ENCODE measurements at places on chromosomes 16 and 17.
A peak's percentile ranks its signal among the peaks of the same experiment; 100 is the strongest.

GRCh38 chr17:28974451-28974850, 23.1 kb upstream of the PHF12 start:
- DNase-seq = no peak

- no peak for DNase-seq
These were observed 1.0 kb downstream of the TACO1 start for GRCh38 chr17:63601439-63602371.

DNA sequence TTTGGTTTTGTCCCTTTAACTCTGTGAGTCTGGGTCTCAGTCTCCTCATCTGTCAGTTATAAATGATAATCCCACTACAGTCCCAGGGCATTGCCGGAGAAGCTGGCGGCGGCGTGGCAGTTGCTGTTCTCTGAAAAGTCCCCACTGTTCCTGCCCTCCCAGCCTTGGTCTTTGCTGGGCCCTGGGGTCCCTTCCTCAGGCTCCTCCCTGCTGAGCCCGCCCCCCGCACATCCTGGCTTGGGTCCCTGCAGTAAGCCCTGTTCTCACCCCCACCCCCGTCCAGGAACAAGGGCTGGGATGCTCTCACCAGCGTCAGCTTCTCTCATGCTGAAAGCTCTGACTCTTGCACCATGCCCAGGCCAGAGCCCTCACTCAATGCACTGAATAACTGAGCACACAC, 35.3 kb upstream of the PEMT start:
- no peak for DNase-seq

DNA sequence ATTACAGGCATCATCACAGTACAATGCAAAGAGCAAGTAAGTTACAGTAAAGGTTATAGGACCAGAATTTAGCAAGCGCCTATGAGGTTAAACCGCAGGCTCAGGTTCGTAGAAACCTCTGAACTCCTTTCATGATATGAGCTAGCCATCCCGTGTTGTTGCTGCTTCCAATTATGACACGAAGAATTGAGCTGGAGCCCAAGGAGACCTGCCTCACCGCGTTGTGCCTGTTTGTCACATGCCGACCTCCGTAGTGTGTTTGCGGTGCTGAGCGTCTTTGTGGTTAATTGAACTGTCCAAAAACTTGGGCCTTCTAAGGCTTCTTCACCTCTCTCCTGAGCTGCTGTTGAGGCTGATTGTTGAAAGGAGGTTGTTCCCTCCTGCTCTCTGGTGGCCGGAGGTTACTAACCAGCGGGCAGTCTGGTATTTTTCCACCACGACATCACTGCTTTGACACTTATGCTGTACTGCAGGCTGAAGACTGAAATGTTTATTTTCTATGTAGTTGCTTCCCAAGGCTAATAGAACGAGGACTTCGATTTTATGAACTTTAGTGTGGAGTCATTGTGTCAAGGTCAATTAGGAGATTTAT, 67.5 kb downstream of the SEC14L1 start:
- no peak for DNase-seq

GRCh38 chr16:15950161-15950854, 892 bp downstream of the ABCC1 start:
- no peak for DNase-seq

- no peak for DNase-seq
These were observed 55.3 kb downstream of the ULK2 start for GRCh38 chr17:19812407-19812806.

GRCh38 chr16:24156777-24157176, 99.4 kb upstream of the CACNG3 start:
- DNase-seq = no peak

DNA sequence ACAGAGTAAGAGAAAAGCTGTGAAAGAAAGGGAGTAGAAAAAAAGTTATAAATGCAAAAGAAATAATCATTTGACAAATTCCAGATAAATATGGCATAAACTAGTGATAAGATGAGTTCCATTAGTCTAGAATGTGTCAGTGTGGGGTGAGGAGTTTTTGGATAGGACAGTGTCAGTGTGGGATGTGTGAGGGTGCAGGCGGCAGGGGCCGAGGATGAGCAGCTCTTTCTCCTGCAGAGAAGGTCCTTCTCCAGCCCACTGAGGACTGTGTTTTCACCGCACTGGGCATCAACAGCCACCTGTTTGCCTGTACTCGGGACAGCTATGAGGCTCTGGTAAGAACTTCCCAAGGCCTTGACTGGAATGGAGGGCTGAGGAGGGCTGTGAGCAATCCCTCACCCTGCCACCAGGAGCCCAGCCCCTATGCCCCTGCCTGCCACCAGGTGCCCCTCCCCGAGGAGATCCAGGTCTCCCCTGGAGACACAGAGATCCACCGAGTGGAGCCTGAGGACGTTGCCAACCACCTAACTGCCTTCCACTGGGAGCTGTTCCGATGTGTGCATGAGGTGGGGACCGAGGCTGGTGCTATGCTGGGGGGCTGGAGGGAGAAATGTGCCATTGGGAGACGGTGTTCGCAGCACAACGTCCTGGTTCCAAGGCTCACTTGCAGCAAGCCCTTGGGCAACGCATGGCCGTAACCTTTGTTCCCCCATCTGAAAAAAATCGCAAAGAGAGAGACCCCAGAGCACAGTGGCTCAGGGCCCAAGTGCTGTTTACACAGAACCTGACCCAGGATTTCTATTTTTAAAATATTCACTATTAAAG, 13.1 kb downstream of the RAPGEFL1 start:
- no peak for DNase-seq

DNA sequence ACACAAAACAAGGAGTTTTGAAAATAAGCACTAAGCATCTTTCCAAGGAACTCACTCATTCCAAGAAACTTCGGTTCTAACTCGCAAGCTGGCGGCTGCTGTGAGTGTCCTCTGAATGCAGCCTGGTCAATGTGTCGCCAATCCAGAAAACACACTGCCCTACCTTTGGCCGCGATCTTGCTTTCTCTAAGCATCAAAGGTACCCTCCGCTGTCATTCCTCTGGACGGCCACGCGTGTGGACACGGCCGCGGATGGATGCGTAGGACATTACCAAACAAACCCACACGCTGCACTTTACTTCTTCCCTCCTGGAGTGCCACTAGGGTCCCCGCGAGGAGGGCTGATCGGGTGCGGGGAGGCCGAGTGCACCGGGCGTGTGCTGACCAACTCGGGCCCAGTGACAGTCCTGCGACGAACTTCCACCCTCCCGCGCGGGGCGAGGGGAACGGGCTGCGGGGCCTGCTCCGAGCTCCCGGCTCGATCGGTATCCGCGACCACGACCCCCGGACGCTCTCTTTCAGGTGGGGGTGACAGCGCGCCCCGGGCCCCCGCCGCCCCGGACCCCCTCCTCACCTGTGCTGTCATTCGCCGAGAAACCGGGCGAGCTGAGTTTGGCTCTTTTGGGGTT, 1.1 kb downstream of the CREBBP start:
- no peak for DNase-seq

GRCh38 chr17:75428543-75429469, 23.3 kb upstream of the GRB2 start:
- no peak for DNase-seq

DNA sequence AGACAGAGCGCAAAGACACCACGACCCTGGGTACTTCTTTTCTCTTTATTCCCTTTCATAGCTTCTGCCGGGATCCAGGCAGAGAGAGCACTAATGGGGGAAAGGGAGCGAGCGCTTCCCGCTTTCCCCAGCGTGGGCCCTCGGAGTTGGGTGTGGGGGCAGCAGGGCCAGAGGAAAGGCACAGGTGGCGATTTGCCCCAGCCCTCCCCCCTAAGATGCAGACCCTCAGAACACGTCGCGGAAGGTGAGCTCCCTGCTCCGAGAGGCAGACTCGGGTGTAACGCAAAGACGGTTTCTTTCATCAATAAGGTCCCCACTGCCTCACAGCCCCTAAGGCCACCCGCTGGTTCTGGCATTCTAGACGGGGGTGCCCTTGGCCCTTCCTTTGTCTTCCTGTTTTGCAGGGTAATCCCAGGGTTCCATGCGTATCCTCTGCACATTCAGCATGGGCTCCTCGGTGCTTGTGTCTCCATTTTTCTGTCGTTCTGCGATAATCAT, 570 bp upstream of the NME3 start:
- no peak for DNase-seq

GRCh38 chr16:22946433-22946832, 132.5 kb downstream of the HS3ST2 start:
- DNase-seq = no peak

DNA sequence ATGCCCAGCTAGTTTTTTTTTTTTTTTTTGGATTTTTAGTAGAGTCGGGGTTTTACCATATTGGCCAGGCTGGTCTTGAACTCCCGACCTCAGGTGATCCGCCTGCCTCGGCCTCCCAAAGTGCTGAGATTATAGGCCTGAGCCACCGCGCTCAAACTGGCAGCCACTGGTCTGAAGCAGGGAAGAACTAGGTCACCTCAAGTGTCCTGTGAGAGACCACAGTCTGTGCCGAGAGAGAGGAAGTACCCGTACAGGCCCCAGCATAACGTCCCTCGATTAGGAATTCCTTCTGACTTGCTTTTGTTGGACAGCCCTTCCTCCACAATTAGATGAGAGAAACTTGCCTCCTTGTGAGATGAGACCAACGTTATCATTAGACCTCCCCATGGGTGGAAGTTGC, 13.7 kb upstream of the CD300E start:
- no peak for DNase-seq

DNA sequence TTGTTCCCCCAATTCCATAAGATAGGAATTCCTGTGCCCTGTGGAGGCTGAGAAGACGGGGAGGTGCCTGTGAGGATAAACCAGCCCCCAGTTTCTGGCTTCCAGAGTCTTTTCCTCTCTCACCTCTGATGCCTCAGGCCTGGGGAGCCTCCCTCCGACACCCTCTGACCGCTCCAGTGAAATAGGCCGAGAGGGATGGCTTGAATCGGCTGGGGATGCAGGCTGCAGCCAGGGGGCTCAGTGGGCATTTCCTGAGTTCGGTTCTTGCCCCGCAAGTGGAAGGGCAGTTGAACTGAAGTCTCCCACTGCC, 339.4 kb downstream of the SEC14L1 start:
- DNase-seq = no peak

- DNase-seq = no peak
These were observed 51.3 kb upstream of the IRX6 start for GRCh38 chr16:55272744-55273143.

- no peak for DNase-seq
These were observed 343.8 kb upstream of the RBFOX1 start for GRCh38 chr16:6988846-6989245.

DNA sequence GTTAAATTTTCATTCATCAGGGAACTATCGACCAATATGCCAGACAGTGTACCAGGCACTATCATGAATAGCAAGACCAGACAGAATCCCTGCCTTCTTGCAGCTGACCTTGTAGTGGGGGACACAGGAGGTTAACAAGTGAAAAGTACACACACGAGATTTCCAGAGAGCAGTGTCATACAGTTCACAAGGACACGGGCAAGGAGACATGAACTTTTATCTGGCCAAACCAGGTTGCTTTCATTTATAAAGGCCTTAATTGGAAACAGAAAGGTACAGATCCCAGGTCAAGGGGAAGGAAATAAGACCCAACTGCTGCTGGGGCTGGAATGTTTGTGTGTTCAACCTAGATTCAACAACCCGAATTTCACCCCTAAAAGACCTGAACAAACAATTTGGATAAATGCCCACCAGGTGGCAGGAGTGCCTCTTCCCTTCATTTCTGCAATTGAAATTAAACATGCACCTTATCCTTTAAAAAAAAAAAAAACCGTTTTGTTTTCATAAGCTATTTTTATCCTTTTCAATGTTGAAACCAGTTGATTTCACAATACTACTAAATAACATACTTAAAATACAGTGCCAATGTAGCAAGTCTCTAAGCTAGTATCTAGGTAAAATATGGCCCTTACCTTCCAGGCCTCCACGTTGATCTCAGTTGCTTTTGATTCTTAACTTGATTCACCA, 65.9 kb downstream of the EMP2 start:
- DNase-seq = no peak

DNA sequence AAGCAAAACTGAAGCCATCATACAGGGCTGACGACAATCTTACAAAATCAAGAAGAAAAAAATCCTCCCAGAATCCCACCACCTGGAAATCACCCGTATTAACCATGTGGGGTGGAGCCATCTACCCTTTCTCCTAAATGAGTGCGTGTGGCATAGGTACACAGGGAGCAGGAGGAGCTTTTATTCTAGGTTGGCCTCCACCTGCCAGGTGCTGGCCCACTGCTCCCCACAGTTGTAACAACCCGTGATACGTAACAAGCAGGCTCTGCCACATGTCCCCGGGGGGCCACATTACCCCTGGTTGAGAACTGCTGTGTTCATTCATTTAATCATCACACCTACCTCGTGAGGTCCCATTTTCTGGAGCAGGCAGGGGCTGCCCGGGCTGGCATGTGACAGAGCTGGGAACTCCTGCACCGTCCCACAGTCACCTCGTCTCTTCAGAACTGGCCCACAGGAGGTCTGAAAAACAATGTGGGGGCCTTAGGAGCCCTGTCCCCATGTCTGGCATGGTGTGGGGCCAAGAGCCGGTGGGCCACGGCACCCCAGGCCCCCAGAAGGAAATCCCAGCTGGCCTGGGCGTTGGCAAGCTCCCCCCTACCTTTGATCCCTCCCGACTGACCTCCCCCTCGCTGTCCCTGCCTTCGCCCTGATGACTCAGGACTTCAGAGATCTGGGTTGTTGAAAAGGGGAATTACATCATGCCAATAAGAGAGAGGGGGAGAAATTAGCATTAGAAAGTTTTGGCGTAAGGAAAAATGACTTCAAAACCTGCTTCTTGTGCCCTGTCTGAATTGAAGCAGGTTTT, 12.9 kb downstream of the CMIP start:
- DNase-seq = no peak

GRCh38 chr17:9676820-9677310, 31.5 kb downstream of the USP43 start:
- no peak for DNase-seq

GRCh38 chr17:74235911-74236371, 22.6 kb downstream of the TTYH2 start:
- DNase-seq = no peak

- no peak for DNase-seq
These were observed 22.9 kb downstream of the GNPTG start for GRCh38 chr16:1374418-1375297.

- no peak for DNase-seq
These were observed 2.4 kb downstream of the SLC16A3 start for GRCh38 chr17:82231312-82231561.

DNA sequence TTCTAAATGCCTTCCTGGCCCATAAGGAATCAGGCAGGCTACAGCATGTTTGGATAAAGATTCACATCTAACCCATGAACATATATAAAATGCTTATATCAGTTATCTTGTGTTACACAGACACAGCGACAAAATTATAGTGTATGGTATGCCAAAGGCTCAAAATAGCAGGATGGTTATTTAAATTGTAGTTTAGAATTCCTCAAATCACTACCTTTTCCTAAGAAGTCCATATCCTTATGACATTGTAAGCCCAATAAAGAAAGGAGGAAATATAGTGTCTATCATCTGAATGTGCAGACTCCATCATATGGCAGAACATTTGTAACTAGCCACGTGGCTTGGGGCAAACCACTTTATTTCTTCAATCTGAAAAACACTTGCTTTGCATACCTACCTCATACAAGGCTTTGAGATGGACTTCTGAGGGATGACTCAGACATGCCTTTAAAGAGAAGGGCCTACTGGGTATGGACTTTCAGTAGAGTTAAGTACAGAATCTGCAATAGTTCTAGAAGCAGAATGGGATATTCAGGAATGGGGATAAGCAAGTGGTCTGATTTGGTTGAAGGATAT, 12.1 kb upstream of the DHX8 start:
- DNase-seq = no peak

GRCh38 chr17:67180275-67180674, 64.7 kb downstream of the HELZ start:
- DNase-seq = no peak

- peak; percentile 70 for DNase-seq
These were observed at the start of gene ICAM2 for GRCh38 chr17:64020056-64020766. TSS of gene ICAM2 (minus strand) at chr17:64020633. CDS start at chr17:64006691, 13,942 bp downstream.

- no peak for DNase-seq
These were observed 83.5 kb downstream of the AMFR start for GRCh38 chr16:56341656-56342399.
